Left renal cortex interstitium (tissue), 4 donors: ENCODE measurements at places on chromosomes 2 and 18.

- DNase-seq, result no peak
Measured at GRCh38 chr18:24801001-24801400, 340.6 kb downstream of the HRH4 start.

DNA sequence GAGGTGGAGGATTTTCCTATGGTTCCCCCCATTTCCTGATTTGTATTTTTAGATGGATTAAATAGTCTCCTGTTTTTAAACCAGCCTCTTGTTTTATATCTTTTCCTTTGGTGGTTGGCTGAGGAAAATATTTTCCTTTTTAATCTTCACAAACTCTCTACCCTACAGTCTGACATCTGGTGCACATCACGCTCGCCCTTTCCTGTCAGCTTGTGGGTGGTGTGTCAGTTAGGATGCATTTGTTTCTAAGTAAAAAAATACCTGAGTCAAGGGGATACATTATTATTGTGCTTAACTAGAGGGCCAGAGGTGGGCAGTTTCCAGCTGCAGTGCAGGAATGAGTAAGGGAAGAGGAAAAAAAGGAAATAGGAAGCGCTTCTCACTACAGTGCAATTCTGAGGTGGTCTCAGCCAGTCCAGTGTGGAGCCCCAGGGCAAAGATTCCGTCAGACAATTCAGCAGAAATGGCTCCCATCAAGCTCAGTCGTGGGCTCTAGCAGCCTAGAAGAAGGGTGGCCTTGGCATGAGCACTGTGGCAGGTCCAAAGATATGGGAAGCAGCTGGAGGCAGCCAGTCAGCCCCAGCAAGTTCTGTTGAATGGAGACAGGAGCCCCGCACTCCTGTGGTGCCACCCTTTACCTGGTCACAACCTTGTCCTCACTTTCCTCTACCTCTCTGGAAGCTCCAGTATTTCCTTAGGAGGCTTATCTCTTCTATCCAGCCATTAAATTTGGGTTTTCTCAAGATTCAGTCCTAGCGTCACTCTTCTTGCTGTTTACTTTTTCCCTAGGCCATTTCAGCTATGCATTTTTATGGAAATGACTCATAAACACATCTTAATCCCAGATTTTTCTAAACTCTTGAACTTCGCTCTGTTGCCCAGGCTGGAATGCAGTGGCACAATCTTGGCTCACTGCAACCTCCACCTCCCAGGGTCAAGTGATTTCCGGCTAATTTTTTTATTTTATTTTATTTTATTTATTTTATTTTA, 18.5 kb downstream of the SFTPB start:
- DNase-seq, result no peak

DNA sequence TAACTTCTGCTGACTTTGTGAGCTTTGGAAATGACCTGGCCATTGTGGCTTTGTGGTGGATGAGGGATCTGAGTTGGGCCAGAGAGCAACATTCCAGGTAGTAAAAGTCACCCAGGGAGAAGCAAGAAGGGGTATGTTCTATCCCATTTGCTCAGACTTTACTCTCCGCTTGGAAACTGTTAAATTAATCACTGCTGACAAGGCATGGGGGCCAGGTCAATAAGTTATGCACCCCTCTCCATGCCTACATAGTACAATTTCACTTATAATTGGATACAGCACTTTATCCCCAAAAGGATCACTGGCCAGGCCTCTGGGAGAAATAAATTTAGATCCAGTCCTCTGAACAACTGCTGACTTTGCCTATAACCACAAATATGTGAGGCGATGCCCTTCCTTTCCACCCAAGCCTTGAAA, 92.1 kb downstream of the RPRM start:
- DNase-seq, result no peak

DNA sequence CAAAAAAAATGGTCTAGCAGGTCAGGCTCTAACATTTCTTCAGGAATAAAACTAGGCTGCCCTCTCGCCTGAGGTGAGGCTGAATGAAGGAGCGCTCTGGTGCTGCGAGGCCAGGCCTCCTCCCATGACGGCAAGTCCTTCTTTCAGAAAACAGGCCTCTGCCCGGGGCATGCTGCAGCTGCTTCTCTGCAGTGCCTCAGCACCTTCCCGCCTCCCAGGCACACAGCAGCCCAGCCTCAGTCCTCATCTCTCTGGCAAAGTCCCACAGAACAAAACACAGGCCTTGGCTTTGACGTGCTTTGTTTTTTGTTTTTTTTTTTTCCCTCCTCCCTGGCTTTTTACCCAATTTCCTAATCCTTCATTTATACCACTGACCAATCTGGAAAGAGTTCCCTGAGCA, 74.8 kb downstream of the BCL11A start:
- no peak for DNase-seq

DNA sequence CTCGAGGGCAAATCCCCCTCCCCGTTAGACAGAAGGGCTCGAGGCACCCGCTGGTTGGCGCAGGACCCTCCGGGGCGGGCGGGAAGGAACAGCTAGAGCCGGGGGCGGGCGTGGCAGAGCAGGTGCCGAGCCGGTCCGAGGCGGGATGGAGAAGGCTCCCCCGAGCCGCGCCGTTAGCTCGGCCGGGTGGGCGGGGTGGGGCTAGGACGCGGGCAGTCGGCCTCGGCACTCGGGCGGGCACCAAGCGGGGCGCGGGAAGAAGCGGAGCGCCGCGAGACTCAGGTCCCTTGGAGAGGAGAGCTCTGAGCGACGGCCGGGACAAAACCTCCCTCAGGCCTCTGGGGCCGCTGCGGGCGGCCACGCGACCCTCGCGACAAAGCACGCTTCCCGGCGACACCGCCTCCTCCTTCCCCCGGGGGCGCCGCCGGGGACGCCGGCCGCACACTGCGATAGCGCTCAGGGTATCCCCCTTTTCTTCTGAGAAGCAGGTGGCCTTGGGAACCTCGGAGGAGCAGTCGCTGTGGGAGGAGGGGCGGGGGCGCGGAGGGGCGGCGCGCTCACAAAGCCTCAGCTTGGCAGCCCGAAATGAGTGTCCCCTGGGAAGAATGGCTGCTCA, 721 bp downstream of the FHOD3 start:
- DNase-seq, result no peak

GRCh38 chr2:141565597-141565996, 565.2 kb downstream of the LRP1B start:
- no peak for DNase-seq

GRCh38 chr18:39846265-39846664, 2108.8 kb upstream of the PIK3C3 start:
- peak; percentile 73 for DNase-seq

DNA sequence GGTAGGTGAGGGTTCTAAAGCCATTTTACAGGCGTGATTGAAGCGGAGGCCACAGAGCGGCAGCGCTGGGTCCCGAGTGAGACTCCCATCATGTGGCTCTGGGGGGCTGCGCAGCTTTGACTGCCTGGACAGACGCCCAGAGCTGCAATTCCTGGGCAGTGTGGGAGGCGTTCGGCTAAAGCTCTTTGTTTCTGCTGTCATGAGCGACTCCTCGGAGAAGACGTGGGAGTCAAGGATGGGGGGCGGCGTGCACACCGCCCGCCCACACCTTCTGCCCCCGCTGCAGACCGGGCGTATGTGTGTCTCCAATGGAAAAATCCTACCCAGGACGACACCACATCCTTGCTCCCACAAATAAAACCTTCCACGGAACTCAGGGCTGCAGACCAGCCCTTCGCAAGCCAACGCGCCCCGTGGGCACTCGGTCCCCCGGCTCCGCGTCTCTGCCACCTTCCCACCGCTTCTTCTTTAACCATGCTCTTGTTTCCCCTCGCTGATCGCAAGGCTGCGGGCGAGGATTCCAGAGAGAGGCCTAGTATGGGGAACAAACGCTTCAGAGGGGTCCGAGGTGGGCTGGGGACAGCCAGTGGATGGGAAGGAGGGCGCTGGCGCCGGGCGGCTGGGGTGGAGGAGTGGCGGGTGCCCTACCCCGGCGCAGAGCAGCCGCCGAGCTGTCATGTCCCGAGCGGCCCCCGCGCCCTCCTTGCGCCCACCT, 680 bp upstream of the LBH start:
- DNase-seq, result peak; percentile 81

DNA sequence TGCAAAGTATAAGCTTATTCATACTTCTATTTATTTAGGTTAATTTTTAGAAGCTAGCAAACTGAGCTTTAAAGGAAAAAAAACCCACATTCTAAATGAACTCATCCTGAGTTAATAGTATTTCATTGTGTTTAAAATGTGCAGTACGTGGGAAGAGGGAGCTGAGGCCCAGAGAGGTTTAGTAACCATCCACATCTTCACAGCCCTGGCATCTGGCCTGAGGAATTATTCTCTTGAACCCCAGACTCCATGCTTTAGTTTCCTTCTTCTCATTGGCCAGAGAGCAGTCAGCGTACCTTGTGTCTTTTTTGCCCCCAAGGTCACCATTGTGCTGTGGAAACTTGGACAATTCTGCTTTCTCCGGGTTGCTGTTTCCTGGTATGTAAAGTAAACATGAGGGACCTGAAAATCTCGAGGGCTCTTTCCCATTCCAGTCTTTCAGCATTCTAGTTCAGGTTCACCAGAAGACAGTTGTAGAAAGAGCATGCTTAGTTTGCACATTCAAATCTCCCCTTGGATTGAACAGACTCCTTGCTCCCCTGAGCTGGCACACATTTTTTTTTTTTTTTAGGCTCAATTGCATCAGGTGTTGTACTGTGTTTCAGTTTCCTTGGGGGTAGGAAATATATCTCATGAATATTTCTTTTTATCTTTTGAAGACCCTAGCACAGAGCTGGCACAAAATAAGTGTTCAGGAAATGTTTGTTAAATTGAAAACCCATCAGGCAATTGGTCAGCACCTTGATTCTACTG, 81.4 kb downstream of the MYCN start:
- no peak for DNase-seq

DNA sequence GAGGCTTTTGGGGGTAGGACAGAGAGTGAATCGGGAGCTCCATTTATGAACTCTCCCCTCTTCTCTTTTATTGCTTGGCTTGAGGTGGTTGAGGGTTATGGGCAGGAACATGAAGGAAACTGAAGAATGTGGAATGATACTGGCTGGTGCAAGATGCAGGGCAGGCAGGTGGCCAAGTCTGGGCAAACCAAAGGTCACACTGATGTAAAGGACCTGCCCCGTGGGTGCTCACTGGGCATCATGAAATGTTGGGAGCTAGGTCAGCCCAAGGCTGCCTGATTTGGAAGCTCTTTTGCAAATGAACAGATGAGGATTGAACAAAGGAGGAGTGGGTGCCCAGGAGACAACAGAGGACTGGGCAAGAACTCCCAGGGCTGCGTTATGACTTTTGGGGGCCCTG, 328.9 kb downstream of the CLIP4 start:
- no peak for DNase-seq

DNA sequence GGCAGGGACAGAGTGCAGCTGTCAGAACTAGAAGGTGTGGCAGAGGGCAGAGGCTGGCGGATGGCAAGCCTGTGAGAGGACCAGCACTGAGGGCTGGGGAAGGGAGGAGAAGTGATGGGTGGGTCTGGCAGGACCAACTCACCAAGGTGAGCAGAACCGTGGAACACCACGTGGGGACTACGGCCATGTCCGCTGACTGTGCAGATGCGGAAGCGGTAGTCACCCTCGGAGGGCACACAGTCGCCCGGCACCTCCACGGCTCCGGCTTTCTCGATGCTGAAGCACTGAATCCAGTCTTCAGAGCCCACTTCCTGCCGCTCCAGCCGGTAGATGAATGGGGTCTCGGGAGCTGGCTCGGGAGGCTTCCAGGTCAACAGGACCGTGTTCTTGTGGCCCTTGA, 4.2 kb downstream of the OBSL1 start:
- DNase-seq, result no peak

DNA sequence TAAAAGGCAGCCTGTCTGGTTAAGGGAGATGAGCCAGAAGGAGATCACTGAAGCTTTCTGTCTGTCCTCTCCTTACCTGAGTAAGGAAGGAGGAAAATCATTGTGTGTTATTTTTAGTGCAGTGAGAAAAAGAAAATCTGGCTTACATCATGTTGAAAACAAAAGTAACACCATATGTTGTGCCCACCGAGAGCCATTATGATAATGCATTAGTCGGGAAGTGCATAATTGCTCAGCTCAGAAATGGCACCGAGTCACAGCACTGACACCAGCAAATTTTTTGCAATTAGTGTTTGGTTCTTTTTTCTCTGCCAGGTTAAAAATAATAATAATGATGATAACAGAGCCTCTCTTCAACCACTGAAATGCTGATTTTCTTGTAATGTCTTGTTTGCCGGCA, 46.6 kb downstream of the HNMT start:
- DNase-seq, result no peak

- no peak for DNase-seq
Measured at GRCh38 chr18:79498662-79499061, 102.9 kb downstream of the NFATC1 start.

- DNase-seq, result peak; percentile 45
Measured at GRCh38 chr18:13112982-13113381, 105.6 kb upstream of the LDLRAD4 start.

- no peak for DNase-seq
Measured at GRCh38 chr18:70127359-70127758, 78.1 kb downstream of the RTTN start.

DNA sequence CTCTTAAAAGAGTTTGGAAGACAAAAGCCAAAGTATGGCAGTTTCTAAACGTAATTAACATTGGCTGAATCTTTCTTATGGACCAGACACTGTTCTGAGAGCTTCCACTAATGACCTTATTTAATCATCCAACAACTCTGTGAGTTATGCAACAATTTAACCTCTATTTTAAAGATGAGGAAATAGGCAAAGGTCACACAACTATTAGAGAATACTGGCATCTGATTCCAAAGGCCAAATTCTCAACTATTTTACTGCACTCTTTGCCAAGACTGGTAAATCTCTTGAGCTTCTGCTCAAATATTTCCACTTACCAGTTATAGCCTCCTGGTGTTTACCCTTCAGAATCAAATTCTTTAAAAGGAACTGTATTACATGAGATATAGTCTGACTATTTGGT, 42.1 kb upstream of the ERMN start:
- DNase-seq, result no peak

- no peak for DNase-seq
Measured at GRCh38 chr2:170092436-170093060, 85.4 kb upstream of the MYO3B start.

- no peak for DNase-seq
Measured at GRCh38 chr18:28574175-28574574, 397.2 kb upstream of the CDH2 start.

GRCh38 chr18:10041180-10041579, 127.4 kb downstream of the VAPA start:
- DNase-seq, result no peak

DNA sequence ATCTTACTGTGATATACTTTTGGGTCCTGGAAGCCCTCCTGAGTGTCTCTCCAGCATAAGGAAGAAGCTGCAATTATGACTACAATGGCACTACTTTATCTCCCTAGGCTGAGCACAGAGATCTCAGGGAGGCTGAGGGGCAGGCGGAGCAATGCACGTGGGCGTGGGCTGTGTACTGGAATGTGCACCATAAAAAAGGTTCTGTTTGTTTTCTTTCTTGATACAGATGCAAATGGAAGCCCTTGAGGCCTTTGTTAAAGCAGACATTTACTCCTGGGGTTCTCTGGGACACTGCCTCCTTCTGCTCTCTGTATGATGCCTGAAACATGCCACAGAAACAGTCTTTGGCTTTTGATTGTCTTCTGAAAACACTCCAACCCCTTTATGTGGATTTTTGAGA, 79.1 kb upstream of the DLX2 start:
- no peak for DNase-seq

DNA sequence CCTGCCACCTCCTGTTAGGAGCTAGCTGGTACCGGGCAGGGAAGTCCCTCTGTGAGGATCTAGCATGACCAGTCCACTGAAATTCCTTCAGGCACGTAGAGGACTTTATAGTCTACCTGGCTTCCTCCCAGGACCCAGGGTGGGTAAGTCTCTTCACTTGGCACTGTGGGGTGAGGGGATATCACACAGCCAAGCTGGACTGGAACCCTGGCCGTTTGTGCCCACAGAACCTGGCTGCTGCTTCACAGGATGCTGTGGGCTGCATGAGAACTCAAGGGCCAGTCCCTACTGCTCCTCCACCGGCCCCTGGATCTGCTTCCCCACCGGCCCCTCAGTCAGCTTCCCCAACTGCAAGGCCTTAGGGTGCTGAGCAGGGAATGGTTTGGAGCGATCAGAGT, 35.8 kb downstream of the HS1BP3 start:
- no peak for DNase-seq
